ENCODE measurements at places on chromosomes 13 and 19.

GRCh38 chr13:46797501-46798237 lies 708 bp upstream of the ESD start:
- no peak for DNase-seq

DNA sequence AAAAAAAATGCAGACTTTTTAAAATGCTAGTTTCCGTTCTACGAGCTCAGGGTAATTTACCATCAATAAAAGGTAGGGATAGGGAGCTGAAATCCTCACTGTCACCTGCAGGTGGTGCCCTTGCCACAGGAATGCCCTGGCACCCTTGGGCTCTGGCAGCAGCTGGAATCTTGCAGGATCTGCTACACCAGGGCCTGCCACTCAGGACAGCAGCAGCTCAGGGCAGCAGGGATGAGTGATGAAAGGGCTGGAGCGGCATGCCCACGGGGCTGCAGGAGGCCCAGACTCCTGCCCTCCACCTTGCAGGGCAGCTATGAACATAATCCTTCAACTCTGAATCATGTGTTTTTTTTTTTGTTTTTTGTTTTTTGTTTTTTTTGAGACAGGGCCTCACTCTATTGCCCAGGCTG lies 54.0 kb downstream of the GNG7 start:
- peak; percentile 74 for DNase-seq

DNA sequence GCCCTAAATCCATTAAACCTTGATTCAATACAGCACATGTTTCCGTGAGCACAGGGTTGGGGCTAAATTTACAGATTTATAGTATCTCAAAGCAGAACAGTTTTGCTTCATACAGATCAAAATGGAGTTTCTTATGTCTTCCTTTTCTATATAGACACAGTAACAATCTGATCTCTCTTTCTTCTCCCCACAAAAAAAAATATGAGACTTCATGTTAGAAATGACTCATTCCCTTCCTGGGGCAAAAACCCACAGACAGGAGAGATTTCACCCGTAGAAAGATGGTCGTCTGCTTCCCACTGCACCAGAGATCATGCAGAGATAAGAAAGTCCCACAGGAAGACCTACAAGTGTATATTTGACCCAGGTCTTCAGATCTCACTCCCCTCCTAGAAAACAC lies 7.7 kb upstream of the ZNF611 start:
- no peak for DNase-seq

DNA sequence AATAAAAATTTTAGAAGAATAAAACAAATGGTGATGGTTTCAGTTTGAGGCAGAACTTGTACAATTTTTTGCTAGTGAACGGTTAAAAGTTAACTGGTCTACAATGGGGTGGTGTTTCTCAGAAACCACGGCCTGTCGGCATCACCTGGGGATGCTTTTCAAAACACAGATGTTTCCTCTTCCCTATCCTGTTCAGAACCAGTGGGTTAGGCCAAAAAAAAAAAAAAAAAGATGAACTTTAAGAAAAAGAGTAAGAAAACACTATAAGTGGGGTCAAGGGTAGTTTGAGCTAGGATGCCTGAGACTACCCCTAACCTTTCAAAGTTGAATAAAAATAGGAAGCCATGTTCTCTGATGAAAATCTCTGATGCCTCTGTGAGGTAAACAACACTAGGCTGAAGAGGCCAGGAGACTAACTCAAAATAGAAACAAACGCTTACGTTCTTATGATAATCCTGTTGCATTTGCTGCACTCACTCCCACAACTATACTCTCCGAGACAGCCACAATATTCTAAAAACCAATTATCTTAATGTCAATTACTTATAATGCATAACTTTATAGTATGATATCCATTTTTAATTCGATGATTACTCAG lies 3.3 kb downstream of the MTIF3 start:
- DNase-seq = no peak

DNA sequence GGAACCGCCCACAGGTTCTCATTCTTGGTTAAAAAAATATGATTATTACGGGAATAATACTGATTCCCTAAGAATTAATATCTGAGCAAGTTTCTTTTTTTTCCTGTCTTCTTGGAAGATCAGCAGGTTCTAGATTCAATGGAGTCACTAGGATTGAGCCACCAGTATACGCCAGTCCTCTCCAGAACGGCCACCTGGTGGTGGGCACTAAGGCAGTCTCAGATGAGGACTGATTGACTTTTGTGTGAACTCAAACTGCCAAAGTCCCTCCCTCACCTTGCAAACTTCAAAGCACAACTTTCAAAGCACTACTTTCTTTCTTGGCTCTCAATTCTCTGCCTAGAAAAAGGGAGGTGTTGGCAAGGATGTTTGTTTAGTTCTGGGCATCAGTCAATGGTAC lies 33.3 kb upstream of the ALOX5AP start:
- no peak for DNase-seq

DNA sequence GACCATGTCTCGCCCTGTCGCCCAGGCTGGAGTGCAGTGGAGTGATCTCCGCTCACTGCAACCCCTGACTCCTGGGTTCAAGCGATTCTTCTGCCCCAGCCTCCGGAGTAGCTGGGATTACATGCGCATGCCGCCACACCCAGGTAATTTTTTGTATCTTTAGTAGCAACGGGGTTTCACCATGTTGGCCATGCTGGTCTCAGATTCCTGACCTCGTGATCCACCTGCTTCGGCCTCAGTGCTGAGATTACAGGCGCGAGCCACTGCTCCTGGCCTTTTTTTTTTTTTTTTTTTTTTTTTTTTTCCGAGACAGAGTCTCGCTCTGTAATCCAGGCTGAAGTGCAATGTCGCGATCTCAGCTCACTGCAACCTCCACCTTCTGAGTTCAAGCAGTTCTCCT lies 4.9 kb upstream of the KEAP1 start:
- DNase-seq = no peak

DNA sequence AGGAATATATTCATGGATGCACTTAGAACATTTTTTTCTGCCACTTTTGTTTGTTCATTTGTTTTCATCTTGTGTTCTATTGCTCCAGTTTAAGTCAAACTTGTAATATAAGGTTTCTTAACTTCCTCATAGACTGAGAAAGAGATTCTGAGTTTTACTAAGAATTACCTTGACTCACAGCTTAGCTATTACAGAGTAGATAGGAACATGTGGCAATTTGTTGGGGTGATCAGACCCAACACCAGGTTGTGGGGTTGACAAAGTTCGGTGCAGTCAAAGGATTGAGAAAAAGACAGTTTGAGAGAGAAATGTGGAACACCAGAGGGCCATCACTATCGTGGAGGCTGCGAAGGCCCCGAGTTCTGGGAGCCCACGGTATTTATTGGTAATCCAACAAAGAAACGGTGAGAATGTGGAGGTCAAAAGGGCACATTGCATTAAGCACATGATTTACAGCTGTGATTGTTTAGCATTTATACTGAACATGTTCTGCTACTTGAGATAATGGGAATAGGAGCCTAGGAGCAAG lies 2526.0 kb downstream of the PCDH9 start:
- DNase-seq = no peak

DNA sequence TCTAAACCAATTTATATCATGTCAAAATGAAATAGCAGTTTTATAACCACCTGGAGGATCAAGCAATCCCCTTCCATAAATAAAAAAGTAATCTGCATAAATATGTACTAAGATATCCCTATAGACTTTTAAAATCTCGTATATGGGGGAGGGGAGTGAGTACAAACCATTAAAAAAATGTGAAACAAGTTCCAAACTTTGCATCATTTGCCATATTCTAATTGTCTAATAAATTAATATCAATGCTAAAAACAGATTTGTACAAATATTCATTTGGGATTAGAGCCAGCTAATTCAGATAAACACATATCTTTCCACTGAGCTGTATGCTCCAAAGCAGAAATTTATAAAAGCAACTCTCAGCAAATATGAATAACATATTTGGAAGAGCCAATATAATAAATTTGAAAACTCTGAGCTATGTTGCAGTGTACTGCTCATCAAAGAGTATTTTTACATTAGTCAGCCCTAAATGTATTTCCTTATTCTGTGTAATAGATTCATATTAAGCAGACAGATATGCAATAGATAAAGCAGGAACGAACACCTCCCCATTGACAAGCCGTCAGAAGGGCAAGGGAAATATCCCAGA lies 970.2 kb downstream of the EFNB2 start:
- DNase-seq = no peak

DNA sequence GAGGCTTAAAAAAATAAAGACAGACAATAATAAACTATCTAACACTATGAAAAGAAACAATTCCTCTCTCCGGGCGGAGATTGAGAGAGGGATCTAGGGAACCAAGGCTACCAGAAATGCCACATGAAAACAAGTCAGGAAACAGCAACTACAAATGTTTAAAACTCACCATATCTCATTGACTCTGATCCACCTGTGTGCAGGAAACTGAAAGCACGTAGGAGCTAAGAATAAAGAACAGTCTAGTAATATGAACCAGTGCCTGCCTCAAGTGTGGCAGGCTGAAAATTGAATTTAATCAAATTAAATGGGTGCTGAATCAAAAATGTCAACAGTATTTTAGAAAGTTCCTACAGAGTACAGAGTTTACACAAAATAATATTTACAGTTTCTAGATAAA lies 1701.0 kb downstream of the SLITRK5 start:
- DNase-seq = no peak

GRCh38 chr19:55646889-55647731 lies 902 bp upstream of the CCDC106 start:
- DNase-seq = no peak

Measured in CD14-positive monocyte (primary cell).